ENCODE measurements at places on chromosomes 16 and 17.

- no peaks in the 10 kb centered on the region for H3K27me3 ChIP-seq
- no peak overlapping the region for H3K27ac ChIP-seq
- no peak for DNase-seq
- no peak overlapping the region for H3K4me3 ChIP-seq
- no peaks in the 10 kb centered on the region for H3K4me1 ChIP-seq
Observed at GRCh38 chr17:692116-692515, 22.5 kb downstream of the VPS53 start.

DNA sequence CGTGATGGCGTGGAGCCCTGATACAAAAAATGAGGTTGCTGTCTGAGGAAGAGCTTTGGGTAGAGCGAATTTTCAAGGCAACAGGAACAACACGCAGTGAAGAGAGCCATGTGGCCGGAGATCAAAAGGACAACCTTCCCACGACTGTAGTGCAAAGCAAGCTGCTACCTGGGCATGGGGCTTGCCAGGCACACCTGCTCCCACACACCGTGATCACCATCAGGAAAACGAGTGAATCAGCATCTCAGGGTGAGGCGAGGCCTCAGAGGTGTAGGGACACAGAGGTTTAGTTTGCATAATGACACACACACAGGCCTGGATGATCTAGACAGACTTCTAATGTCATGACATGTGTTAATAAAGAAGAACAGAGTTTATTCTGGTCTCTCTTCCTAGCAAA is 65.7 kb downstream of the PARN start:
- H3K27me3 ChIP-seq: no peaks in the 10 kb centered on the region
- peak overlapping the region; percentile 49 for H3K27ac ChIP-seq
- no peak for DNase-seq
- no peaks in the 10 kb centered on the region for H3K36me3 ChIP-seq

GRCh38 chr16:69820926-69821541 is 58.9 kb downstream of the WWP2 start:
- DNase-seq: no peak
- peak overlapping the region; percentile 58 for H3K27ac ChIP-seq
- H3K27me3 ChIP-seq: no peaks in the 10 kb centered on the region

GRCh38 chr17:17186551-17187505 is 19.3 kb downstream of the PLD6 start:
- H3K36me3 ChIP-seq: no peaks in the 10 kb centered on the region
- H3K27me3 ChIP-seq: no peaks in the 10 kb centered on the region
- no peak overlapping the region for H3K4me3 ChIP-seq
- no peaks in the 10 kb centered on the region for H3K4me1 ChIP-seq
- no peak for DNase-seq

GRCh38 chr16:56601325-56601724 is 7.1 kb upstream of the MT2A start:
- no peak overlapping the region for H3K4me3 ChIP-seq
- H3K36me3 ChIP-seq: no peaks in the 10 kb centered on the region
- H3K27me3 ChIP-seq: peaks cover 59% of the 10 kb centered on the region
- H3K27ac ChIP-seq: no peak overlapping the region

- peaks cover 3% of the 10 kb centered on the region for H3K4me1 ChIP-seq
- no peaks in the 10 kb centered on the region for H3K36me3 ChIP-seq
- no peak overlapping the region for H3K4me3 ChIP-seq
Observed at GRCh38 chr17:36856903-36857381, 80.3 kb upstream of the LHX1 start.

DNA sequence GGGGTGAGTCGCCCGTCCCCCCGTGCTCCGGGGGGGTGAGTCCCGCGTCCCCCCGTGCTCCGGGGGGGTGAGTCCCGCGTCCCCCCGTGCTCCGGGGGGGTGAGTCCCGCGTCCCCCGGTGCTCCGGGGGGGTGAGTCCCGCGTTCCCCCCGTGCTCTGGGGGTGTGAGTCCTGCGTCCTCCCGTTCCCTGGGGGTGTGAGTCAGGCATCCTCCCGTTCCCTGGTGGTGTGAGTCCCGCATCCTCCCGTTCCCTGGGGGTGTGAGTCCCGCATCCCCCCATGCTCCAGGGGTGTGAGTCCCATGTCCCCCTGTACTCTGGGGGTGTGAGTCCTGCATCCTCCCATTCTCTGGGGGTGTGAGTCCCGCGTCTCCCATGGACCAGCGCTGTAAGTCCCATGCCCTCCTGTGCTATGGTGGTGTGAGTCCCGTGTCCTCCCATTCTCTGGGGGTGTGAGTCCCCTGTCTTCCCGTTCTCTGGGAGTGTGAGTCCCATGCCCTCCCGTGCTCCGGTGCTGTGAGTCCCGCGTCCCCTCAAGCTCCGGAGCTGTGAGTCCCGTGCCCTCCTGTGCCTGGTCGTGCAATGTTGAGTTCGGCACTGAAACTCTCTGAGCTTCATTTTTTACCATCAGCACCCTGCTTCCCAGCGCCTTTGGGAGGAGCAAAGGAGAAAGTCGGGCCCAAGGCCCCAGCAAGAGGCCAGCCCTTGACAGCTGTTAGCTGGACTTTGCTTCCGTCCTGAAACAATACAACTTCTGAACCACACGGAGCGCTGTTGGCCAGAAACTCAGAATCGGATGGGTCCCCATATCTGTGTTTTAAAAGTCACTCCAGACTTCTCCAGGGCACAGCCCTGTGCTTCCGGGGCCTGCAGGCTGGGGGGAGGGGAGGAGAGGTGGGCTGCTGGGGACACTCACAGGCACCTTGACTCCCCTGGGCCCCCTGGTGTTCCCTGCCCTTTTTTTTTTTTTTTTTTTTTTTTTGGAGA is 11.5 kb upstream of the ZC3H18 start:
- no peak overlapping the region for H3K4me3 ChIP-seq
- H3K27me3 ChIP-seq: peaks cover 8% of the 10 kb centered on the region
- DNase-seq: peak; percentile 64
- no peaks in the 10 kb centered on the region for H3K4me1 ChIP-seq

GRCh38 chr17:9893411-9894012 is 11.6 kb downstream of the RCVRN start:
- no peaks in the 10 kb centered on the region for H3K36me3 ChIP-seq
- peaks cover 3% of the 10 kb centered on the region for H3K27me3 ChIP-seq
- H3K27ac ChIP-seq: no peak overlapping the region
- H3K4me3 ChIP-seq: no peak overlapping the region
